ENCODE measurements at places on chromosomes 3 and 15.

DNA sequence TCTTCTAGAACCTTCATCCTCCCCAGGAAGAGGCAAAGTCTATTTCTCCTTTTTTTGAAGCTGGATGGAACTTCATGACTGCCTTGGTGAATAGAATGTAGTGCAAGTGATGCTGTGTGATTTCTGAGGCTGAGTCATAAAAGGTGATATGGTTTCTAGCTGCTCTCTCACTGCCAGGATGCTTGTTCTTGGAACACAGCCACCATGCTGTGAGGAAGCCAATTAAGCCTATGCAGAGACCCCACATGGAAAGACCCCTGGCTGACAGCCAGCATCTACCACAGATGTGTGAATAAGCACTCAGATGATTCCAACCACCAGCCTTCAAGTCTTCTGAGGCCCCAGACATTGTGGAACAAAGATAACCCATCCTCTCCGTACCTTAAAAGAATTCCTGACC lies 57.0 kb downstream of the ISL2 start:
- no peak for DNase-seq

DNA sequence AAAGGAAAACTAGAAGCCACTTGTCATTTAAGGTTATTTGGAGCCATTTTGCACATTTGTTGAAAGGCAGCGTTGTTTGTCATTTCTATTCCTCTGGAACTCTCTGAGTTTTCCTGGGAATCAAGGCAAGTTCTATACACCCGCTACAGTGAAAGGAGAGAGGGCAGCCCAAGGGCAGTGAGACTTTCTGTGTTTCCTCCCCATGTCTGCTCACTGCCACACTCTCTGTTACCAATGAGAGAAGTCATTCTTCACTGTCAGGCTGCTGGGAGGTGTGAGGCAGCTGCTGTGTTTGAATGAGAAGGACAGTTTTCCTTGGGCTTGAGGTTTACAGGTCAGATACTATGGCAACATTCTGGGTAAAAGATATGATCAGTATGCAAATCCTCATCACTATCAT lies 36.0 kb downstream of the ATP13A5 start:
- no peak for DNase-seq

DNA sequence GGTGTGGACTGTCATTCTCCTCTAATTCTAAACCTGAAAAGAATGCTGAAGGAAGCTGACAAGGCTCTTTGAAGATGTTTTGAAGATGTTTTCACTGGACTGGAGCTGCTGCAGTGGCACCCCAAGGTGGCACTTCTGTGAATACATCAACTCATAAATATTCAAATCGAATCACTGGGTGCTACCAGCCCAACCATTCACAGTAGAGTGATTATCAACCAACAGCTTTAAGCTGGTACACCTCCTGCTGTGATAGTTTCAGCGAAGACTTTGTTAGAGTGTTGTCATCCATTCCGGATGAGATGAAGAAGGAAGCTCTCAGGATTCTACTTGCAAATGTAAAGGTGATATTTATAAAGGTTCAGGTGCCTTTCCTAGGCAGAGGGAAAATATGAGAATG lies 106.6 kb downstream of the LSAMP start:
- no peak for DNase-seq

- DNase-seq, result no peak
These were observed 109.6 kb upstream of the RBMS3 start for GRCh38 chr3:29171043-29171990.

DNA sequence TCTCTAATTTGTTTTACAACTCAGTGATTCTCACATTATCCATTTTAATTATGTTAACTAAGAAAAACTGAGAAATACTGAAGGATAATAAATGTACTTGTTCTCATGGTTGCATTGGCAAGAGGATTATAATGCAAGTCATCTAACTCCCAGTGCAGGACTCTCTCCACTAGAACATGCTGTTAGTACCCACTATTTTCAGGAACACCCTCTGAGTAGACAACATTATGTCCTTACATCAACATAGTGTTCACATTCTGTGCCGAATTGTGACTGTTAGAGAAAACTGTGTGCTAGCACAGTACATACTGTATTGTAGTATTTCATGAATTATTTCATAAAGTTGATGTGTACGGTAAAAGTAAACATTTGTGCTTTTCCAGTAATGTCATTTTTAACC lies 80.1 kb downstream of the LEKR1 start:
- DNase-seq, result no peak

DNA sequence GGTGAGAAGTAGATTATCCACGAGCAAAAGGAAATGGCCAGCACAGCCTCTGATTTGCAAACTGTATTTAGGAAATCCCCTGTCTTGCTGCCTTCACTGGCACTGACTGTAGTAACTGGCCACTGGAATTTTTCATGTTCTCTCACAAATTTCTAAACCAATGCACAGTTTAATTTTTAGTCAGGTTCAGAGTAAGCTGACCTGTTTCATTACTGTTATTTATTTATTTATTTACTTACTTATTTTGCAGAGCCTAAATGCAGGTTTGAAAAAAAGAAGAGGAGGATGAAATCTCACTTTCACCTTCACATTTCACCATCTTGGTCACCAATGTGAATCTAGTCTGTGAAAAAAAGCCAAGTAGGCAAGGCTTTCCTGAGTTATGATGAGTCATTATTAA lies 291.0 kb downstream of the PLOD2 start:
- DNase-seq, result no peak

GRCh38 chr3:149545049-149545448 lies 70.6 kb downstream of the TM4SF4 start:
- no peak for DNase-seq

GRCh38 chr15:42141246-42141645 lies 15.2 kb downstream of the PLA2G4F start:
- DNase-seq, result no peak

GRCh38 chr3:5187920-5188418 lies 462 bp downstream of the EDEM1 start:
- no peak for DNase-seq

DNA sequence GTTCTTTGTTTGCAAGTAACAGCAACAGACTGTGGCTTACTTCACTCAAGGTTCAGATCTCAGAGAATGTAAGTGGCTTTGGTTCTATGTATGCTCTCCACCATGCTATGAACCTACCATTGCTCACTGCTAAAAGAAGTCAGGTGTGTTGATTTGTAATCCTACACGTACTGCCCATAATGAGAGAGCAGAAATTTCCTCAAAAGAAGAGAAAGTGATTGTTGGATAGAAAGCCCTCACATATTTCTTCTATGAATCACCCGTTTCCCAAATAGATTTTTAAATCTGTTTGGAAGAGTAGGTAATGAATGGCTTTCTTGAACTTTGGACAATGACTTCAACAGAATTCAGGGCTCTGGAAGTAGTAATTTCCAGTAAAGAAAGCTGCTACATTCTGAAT lies 565.4 kb downstream of the ROBO2 start:
- no peak for DNase-seq

GRCh38 chr3:111588527-111588926 lies 6.6 kb downstream of the ZBED2 start:
- no peak for DNase-seq

DNA sequence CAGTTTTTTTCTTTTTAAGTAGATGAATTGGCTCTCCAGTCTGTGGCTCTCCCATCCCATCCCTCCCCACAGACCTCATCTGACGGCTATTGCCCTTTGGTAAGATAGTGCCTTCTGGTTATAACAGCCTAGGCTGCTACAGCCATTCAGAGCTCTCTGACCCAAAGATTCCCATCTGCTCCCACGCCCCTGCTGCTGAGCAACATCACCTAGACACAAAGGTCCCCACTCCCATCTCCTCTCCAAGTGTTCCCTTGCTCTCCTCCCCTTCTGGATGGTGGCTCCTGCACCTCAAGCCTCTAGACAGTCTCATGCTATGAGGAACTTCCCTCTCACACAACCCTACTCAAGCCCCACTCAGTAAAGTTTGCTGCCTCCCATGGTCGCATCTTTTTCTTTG lies 23.7 kb downstream of the FBXW12 start:
- DNase-seq, result no peak

- no peak for DNase-seq
These were observed 340.9 kb upstream of the TBL1XR1 start for GRCh38 chr3:177538048-177538749.

DNA sequence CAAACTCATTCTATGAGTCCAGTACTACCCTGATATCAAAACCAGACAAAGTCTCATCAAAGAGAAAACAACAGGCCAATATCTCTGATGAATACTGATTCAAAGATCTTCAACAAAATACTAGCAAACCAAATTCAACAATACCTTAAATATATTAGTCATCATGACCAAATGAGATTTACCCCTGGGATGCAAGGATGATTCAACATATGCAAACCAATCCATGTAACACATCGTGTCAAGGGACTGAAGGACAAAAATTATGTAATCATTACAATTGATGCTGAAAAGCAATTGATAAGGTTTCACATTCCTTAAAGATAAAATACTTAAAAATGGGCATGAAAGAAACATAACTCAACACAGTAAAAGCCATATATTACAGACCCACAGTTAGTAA lies 1476.9 kb downstream of the SI start:
- DNase-seq, result no peak

DNA sequence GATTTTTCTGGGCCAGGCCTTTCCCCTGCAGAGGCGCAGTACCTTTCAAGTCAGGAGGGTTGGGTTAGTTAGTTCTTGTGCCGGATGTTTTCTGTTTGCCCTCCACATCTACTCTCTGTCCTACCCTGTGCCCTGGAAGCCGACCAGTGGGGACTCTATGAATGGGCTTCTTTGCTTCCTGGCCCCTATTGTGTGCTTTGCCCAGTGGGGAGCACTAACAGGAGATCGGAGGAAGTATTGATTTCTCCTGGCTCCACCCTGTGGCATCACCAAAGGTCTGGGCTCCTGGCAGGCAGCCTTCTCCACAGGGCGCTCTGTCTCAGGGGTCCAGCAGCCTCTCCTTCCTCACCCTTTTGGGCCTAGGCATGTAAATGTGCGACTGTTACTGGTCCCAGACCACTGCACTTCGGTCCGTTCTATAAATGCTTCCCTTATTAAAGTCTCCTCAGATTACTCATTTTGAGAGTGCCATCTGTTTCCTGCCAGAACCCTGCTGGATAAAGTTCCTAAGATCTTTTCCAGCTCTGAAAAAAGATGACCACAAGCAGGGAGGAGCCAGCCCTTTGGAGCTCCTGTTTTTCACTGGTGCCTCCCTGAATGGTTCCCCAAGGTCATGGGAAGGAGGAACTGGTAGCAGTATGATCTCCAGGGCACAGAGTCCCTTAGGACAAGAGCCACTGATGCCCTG lies 44.5 kb downstream of the CTDSPL start:
- no peak for DNase-seq

DNA sequence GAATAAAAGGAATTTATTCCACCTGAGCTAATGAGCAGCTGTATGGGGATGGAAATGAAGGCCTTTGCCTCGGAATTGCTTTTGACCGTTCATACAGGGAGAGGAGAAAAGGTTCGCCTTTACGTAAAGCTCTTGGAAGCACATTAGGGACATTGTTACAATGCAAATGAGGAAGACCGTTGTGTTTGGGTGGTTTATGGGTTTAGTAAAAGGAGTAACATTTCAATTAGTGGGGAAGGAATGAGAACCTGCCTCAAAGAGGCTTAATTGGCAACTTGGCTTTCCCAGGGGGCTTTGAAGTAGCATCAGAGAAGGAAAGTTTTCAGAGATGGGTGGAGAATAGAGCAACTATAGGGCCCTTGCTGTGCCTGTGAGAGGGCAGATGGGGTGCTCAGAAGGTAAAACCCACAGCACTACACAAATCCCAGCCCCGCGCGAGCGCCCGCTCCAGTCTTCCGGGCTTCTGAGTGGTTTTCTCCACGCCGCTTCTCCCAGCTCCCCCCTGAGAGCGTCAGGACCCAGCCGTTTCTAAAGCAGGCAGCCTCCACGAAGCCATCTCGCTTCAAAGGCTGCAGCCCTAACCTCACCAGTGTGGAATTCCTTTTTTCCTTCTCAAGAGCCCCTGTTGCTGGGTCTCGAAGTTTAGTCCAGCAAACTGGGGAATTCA lies 192.0 kb upstream of the HES1 start:
- DNase-seq, result no peak

GRCh38 chr3:157128771-157129681 lies 30.9 kb downstream of the CCNL1 start:
- DNase-seq, result no peak

DNA sequence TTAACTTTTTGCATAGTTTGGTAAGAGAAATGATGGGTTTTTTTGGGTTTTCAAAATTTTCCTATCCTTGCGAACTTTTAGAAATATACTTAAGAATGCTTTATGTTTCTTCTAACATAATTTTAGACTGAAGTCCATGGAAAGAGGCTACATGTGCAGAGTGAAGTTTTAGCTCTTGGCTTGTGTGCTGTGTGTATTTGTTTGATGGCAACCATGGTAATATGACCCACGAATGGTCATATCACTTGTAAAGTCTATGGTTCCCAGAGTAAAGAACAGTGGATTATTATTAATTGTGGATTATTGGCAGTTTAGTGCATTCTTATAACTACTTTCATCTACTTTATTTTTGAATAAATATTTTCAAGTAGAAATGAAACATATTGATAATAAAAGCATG lies 124.0 kb upstream of the GOLGA6L4 start:
- no peak for DNase-seq

- DNase-seq, result no peak
These were observed 32.8 kb upstream of the HDC start for GRCh38 chr15:50298340-50298739.

GRCh38 chr3:7190095-7190494 lies 329.2 kb downstream of the GRM7 start:
- no peak for DNase-seq

GRCh38 chr15:41949401-41950126 lies 22.8 kb downstream of the EHD4 start:
- no peak for DNase-seq

DNA sequence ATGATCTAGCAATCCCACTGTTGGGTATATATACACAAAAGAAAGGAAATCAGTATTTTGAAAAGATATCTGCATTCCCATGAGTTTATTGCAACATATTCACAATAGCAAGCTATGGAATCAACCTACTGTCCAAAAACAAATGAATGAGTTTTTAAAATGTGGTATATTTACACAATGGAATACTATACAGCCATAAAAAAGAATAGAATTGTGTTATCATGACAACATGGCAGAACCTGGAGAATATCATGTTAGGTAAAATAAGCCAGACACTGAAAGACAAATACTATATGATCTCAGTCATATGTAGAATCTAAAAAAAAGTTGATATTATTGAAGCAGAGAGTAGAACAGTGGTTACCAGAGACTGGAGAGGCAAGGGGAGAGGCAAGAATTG lies 732.6 kb downstream of the MCTP2 start:
- DNase-seq, result no peak

Data from skin of body (tissue), 3 donors.